ENCODE measurements at places on chromosomes 2 and 18.
A peak's percentile ranks its signal among the peaks of the same experiment; 100 is the strongest.

GRCh38 chr2:60365556-60365955 lies 187.9 kb downstream of the BCL11A start:
- no peak for DNase-seq

DNA sequence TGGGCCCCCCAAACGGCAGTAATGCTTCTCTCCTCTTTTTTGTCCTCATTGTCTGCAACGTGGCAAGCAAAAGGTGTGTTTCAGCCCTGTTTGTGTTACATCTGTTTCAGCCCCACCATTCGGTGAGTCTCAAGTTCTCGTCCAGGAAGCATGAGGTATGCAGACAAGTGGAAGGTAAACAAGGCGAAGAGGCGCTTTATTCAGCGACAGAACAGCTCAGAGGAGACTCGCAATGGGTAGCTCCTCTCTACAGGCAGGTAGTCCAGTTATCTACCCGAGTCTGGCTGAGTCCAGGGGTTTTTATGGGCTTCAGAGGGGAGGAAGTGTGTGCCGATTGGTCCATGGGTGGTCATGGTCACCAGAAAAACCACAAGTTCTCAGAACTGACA lies 733.4 kb upstream of the CDH7 start:
- no peak for DNase-seq

DNA sequence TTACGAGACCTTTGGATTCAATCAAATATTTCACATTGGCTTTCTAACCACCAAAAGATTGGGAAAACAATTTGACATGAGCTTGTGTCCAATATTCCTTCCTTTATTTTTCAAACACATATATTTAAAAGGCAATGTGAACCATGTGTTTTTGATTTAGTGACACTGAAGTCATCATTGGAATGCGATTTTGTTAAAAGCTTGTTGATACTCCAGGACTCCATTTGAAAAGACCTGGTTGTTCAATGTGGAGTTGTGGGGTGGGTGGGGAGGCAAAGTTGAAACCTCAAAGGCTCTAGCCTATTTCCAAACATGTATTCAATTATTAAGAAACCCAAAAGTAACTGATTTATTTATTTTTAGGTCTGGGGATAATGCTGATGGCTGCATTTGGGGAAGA lies 114.1 kb upstream of the TRIB2 start:
- DNase-seq = no peak

- DNase-seq = no peak
Measured at GRCh38 chr2:13040043-13040442, 323.3 kb downstream of the TRIB2 start.

- DNase-seq = no peak
Measured at GRCh38 chr2:14614017-14614416, 18.5 kb upstream of the LRATD1 start.

- no peak for DNase-seq
Measured at GRCh38 chr2:23762141-23762540, 164.8 kb downstream of the ATAD2B start.

DNA sequence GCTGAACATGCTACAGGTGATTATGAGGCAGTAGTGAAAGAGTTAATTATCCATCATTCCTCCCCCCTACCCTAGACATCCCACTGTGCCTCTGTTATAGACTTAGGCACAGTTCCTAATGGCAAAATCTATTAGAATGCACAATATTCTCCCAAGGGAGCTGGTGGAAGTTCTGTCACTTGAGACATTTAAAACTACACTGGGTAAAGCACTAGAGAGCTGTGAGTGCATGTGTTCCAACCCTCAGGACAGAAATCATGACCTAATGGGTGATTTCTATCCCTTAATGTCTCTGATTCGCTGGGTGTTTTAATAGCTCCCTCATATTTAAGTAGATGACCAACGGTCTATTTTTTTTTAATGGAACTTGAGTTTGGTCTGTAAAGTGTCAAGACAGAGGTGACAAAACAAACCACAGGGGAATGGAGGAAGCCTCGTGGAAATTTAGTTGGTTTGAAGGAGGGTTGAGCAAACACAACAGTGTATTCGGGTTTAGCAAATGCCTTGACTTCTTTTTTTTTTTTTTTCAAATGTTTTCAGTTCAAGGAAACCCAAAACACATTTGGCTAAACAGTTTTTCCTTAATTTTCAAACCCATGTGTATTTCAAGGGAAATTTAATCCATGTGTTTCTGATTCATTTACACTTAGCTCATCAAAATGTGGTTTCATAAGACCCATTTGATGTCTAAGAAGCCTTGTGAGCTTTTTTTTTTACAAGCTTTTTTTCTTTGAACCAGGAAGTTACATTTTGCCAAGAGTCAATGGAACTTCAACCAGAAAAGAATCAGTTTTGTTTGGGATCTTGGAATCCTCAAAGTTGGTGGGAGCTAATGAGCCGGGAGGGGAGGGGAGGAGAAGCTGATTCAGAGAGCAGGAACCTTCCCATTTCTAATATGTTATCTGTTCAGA lies 665.1 kb upstream of the ZEB2 start:
- no peak for DNase-seq

DNA sequence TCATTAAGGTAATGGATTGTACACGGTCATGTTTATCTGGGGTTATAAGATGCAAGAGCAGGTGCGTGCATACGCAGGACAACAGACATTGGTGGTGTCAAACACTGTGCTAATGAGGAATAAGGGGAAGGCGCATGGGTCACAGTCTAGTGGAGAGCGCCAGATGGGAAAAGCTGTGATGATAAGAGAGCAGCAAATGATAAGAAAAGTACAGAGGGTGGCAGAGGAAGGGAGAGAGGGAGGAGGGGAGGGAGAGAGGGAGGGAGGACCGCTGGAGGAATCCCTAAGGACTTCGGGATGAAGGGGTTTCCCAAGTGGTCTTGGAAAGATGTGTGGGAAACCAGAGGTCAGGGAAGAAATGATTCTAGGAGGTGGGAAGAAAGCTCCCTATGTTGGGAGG lies 2.9 kb downstream of the TNFRSF11A start:
- DNase-seq = no peak

DNA sequence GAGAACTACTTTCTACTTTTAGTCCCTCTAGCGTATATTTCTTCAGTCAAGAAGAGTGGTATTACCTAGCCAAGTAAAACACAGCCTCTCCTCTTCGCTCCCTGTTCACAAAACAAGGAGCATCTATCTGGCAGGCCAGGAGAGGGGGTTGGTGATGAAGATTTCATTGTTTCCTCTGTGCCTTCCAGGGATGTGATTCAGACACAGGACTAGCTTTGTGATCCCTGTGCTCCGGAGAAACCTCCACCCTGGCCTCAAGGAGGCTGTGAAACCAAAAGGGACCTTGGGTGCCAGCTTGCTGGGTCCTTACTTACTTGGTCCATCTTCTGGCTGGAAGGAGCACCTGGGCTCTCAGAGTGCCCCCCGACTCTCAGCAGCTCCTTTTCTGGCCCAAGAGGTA lies 5.7 kb downstream of the RHOB start:
- DNase-seq = peak; percentile 43

DNA sequence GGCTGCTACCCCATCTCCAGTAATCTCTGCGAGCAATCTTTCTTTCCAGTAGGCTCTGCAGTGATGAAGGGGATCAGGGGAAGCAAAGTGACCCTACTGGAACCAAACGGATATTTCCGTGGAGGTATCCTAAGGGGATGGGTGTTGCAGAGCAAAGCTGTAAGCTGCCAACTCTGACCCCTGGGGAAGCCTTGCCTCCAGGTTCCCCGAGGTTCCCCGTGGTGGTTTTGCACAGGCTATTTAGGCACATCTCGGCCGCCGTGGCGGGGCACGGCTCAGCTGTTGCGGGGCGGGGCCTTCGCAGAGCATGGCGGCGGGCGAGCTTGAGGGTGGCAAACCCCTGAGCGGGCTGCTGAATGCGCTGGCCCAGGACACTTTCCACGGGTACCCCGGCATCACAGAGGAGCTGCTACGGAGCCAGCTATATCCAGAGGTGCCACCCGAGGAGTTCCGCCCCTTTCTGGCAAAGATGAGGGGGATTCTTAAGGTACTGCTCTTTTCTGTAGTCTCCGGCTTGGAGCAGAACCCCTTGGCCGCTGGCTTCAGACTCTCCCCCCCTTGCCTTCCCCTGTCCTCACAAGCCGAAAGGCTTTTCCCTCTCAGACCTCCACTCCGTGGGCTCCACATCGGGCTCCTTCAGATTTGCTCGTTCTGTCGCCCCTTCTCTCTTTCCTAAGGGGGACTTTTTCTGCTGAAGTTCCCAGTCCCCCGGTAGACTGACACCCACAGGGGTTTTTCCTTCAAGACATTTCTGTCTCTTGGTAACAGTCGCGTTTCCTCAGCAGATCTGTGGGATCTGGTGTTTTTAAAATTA lies at the start of gene COMMD1:
COMMD1 (plus strand) TSS at position 303 of the 814 bp plus-strand sequence; CDS start at position 308, 5 bp downstream.
- DNase-seq = peak; percentile 92

DNA sequence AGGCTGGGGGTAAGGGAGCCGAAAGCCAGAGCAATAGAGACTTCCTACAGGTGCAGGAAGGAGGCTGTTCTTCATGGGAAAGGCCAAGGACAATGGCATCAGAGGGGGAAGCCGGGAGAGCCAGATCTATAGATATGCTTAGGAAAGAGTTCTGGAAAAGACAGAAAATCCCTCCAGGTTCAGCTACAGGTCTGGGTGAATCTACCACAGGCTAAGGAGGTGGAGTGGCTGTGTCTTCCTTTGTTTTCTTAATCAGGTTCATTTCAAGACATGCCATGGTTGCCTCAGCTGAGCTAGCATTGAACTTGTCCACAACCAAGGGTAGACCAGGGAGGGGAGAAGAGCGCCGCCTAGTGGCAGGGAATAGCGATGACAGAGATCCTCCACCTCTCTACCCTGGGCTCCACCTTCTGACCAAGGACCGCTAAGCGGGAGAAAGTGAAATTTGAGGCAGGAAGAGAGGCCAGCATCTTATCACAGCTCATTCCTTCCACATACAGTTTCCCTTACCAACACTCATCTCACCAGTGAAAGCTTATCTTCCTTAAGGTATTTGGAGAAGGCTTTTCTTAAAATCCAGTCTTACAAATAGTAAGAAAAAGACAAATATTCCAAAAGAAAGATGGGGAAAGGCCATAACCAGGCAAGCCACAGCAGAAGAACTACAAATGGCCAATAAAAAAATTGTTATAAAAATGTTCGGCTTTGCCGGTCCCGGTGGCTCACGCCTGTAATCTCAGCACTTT lies 74.2 kb downstream of the VIT start:
- peak; percentile 83 for DNase-seq

GRCh38 chr2:172555272-172555521 lies 693 bp upstream of the PDK1 start:
- no peak for DNase-seq

GRCh38 chr18:30409120-30409519 lies 633.4 kb downstream of the DSC3 start:
- DNase-seq = no peak

DNA sequence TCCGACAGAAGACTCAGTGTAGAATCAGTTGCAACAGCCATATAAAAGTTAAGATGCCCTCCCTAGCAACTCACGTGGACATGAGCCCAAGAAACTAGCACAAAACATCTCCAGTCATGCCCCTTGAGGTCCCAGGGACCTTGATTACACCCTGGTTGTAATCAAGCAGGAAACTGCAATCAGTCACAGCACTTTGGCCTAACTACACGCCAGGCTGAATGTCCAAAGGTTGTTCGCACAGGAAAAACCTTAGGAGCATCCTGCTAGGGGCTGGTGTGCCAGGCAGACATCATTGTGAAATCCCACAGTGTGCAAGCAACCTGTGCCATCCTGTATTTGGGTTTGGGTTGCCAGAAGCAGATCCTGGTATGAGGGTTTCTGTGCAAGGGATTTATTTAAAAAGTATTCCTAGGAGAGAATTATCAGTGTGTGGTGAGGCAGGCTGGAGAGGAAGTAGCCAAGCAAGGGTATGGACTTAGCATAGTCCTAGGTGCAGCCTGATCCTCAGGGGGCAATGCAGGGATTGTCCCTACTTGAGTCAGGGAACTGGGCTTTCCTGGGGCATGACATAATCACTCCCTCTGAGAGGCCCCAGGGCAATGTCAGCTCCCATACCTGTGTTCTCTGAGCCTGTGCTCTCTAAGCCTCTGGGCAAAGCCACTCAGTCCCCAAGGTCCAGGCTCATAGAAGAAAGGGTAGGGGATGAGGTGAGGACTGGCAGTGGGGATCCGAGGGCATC lies 17.8 kb upstream of the SULT1C2 start:
- no peak for DNase-seq

DNA sequence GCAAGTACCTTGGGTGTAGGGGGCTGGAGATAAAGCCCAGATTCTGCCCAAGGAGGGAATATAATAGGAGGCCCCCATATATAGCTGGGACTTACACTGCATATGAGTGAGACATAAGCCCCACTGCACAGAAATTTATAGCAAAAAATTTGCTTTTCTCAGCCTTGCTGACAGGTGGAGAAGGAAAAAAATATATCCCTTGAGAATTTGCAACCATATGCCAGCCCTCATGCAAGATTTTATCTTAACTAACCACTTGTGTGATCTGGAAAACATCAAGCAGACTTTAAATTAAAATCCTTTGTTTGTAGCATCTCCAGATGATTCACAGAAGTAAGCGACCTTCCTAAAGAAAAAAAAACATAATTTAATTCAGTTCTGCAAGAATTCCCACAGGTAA lies 288.2 kb downstream of the BCL2 start:
- no peak for DNase-seq

- DNase-seq = no peak
Measured at GRCh38 chr2:53091183-53091582, 676.4 kb upstream of the CHAC2 start.

GRCh38 chr2:115389024-115389423 lies 946.6 kb downstream of the DPP10 start:
- DNase-seq = no peak

GRCh38 chr2:174005801-174006419 lies 40.7 kb upstream of the SP3 start:
- DNase-seq = no peak

- DNase-seq = no peak
Measured at GRCh38 chr2:223897669-223898330, 47.3 kb downstream of the WDFY1 start.

- no peak for DNase-seq
Measured at GRCh38 chr2:45224321-45224992, 215.2 kb upstream of the SIX2 start.

GRCh38 chr2:212777020-212777491 lies 238.5 kb upstream of the ERBB4 start:
- DNase-seq = no peak

GRCh38 chr2:86596118-86596517 lies 27.5 kb downstream of the RNF103 start:
- DNase-seq = no peak

DNA sequence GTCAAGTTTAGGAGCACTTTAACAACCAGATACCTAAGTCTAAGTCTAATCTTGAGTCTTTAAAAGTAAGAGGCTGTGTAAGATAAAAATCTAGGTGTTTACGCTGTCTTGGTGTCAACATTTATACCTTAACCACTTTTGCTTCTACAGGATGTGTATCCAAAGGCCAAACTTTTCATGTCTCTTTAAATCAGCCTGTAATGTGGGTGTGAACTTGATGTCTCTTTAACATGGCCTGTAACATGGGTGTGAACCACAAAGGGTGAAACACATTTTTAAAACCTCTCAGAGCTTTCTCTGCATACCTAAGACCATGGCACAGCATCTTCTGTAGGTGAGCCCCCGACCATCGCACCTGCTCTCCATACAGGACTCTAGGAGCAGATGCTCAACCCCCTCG lies 40.4 kb downstream of the SH3YL1 start:
- DNase-seq = no peak

- no peak for DNase-seq
Measured at GRCh38 chr2:151552287-151552686, 142.6 kb downstream of the RIF1 start.

Data from activated CD8-positive, alpha-beta memory T cell treated with anti-CD3 and anti-CD28 coated beads, Interleukin-2, amount 50 U/mL, for 48 hours (primary cell).